Activated CD4-positive, alpha-beta T cell treated with anti-CD3 and anti-CD28 coated beads, Interleukin-2, amount 50 U/mL, for 4 hours (primary cell): ENCODE measurements at places on chromosomes 13 and 19.

DNA sequence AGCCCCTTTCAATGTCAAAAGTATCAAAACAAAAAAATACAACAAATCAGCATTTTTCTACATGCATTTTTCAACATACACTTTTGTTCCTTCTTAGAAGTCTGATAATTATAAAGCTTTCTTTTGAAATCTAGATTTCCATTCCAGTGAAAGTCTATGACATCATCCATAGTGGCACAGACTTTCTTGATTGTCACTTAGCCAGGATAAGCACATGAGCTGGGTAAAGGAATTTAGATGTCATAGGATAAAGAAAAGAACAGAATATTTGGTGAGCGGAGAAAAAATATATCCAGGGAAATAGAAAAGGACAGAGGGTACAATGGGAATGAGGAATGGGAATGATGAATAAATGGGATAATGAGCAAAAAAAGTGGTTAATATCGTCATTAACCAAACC is 15.1 kb upstream of the TRPC4 start:
- no peak for DNase-seq

- DNase-seq: no peak
These were observed 2700.2 kb downstream of the PCDH9 start for GRCh38 chr13:64529874-64530485.

GRCh38 chr19:2993579-2993978 is 16.2 kb downstream of the TLE6 start:
- no peak for DNase-seq

- DNase-seq: no peak
These were observed at the start of gene AXL for GRCh38 chr19:41218615-41219507. AXL (plus strand) TSS chr19:41219223; CDS start chr19:41219393, 170 bp downstream.

DNA sequence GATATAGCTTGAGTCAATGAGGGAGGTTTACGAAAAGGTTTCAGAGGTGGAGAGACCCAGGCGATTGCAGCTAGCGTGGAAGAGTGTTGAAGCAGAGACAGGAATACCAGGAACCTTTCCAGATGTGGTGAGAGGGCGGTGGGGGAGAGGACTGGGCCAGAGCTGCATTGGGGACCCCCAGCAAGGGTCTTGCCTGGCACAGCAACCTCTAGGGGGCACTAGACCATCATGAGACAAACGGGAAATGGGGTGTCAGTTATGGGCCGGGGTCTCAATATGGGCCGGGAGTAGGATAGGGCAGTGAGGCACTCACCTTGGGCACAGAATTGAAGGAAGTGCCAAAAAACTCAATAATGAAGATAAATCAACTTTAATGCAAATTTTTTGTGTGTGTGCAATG is 2.1 kb upstream of the LRP3 start:
- DNase-seq: no peak

- DNase-seq: no peak
These were observed 465.3 kb downstream of the COG6 start for GRCh38 chr13:40120781-40121180.

- no peak for DNase-seq
These were observed 3.4 kb upstream of the RPS11 start for GRCh38 chr19:49492573-49493405.

DNA sequence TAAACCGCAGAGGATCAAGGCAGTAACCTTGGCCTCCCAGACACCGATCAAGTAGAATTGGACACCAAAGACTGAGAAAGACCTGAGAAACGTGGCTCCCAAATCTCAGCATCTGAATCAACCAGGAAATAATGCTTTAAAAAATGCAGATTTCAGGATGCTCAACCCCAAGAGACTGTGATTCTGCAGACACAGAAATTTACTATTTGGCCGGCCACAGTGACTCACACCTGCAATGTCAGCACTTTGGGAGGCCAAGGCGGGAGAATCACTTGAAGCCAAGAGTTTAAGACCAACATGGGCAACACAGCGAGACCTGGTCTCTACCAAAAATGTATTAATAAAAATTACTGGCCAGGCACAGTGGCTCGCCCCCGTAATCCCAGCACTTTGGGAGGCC is 6.2 kb downstream of the ABCC4 start:
- no peak for DNase-seq

DNA sequence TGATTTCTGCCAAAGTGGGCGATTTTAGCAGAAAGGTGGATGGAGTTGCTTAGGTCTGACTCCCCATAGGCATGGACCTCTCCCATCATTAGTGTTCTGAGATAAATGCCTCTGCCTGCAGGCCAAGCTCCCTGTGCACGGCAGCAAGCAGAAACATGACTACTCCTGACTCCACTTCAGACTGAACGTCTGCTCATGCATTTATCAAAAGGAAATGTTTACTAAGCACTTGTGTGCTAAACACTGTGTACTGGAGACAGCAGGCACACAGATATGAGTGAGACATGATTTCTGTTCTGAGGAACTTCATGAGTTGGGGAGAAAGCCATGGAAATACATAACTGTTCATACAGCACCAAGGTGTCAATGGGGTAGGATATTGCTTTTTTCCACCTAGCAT is 149.6 kb downstream of the MIPEP start:
- no peak for DNase-seq

- no peak for DNase-seq
These were observed 552.5 kb downstream of the FGF9 start for GRCh38 chr13:22223411-22223810.

- DNase-seq: no peak
These were observed 16.4 kb downstream of the RCN3 start for GRCh38 chr19:49544154-49544553.

DNA sequence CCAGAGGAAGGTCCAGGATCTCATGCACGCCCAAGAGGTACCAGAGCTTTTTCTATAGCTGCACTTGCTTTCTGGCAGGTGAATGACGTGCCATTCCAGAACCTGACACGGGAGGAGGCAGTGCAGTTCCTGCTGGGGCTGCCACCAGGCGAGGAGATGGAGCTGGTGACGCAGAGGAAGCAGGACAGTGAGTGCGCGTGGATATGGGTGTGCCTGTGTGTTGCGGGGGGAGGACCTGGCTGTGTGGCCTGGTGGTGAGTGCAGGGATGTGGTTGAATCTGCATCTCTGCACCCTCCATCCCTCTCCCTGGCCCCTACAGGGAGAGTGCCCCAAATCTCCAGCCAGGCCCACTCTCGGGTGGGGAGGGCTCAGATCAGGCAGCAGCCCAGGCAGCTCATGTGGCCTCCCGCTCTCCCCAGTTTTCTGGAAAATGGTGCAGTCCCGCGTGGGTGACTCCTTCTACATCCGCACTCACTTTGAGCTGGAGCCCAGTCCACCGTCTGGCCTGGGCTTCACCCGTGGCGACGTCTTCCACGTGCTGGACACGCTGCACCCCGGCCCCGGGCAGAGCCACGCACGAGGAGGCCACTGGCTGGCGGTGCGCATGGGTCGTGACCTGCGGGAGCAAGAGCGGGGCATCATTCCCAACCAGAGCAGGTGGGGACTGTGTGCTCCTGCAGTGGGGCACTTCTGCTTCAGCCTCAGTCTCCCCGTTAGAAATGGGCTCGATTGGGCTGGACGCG is 22.8 kb downstream of the APBA3 start:
- no peak for DNase-seq
